ENCODE measurements at places on chromosomes 5 and 9.

DNA sequence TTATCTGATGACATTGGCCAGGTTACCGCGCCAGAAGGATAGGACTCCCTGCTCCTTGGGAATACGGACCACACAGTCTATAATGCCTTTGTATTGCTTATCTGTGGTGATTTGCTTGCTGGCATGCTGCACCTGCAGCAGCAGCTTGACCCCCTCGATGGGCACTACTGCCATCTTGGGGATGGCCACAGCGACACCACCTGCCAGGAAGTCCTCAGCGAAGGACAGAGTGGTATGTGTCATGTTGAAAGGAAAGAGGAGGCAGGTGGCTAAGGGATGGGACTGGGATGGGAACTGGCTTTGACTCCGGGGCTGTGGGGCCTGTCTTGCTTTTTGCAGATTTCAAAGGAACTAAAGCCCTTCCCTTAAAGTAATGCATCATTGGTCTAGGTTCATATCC is 50.3 kb upstream of the ACO1 start:
- no peak for DNase-seq

DNA sequence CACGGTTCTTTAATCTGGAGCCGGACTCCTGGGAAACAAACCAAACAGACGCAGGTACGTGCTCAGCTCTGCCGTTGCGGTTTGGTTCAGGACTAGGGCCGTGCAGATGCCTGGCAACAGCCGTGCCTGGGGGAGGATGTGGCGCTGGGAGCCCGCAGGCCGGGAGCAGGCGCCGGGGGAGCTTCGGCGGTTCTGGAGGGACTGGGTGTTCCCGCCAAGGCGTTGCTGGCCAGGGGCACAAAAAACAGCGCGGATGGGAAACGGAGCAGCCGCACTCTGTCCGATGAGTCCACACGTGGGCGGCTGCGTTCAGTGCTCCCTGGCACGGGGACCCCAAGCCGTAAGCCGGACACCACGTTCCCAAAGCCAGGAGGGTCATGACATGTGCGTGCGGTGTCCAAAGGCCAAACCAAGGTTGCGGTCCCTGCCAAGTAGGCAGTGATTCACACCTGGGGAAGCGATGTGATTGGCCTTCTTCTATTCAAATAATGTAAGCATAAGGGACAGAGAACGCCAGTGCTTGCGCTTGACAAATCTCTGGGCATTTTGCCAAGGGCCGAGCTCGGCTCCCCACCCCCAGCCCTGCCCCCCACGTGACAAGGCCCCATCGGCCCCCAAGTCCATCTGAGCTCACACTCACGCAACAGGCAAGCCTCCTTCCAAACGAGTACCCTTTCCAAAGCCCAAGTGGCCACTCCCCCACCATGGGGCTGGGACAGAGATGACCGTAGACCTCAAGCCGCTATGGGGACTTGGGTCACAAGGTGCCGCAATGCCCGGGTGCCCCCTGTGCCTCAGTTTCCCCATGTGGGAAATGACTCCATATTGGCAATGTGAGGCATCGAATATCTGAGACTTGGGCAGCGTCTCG is 49.7 kb upstream of the NKD2 start:
- DNase-seq = peak; percentile 7

GRCh38 chr5:123502120-123502519 is 9.9 kb upstream of the CSNK1G3 start:
- DNase-seq = no peak

- DNase-seq = no peak
Measured at GRCh38 chr5:44387921-44388320, 1.3 kb downstream of the FGF10 start.

DNA sequence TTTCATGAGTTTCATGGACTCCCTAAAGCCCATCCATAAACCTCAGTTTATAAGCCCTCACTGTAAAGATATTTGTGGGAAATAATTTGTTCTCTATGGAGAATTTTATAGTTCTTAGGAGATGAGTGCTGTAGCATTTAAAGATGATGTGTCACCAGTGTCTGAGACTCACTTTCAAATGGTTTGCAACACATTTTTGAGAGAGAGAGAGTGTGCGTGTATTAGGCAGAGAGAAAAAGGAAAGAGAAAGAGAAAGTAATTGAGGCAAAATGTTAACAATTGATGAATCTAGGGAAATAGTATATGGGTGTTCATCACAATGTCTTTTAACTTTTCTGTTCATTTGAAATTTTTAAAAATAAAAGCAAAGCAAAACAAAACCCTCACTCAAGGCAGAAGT is 479.0 kb downstream of the ZSWIM6 start:
- no peak for DNase-seq
